GM04504 (cell line): ENCODE measurements at places on chromosomes 7 and 10.

DNA sequence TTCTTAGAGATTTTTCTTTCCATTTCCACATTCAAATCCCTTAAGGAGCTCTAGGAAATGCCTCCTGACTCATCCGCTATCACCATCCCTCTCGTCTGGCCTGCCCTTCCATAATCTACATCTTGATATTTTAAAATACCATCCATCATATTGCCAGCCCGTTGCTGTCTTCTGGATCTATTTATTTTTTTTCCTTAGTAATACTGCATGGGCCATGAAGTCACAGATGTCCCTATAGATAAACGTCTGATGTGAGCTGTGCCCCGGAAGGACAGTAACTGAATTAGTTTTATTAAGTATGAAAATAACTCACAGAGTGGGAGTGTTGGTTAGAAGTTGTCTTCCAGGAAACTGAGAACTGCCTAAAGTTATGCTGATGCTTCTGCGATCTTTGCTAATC, 76.2 kb downstream of the KLF6 start:
- no peak for DNase-seq

- no peak for DNase-seq
Measured at GRCh38 chr10:110644598-110645462, 694 bp downstream of the RBM20 start.

DNA sequence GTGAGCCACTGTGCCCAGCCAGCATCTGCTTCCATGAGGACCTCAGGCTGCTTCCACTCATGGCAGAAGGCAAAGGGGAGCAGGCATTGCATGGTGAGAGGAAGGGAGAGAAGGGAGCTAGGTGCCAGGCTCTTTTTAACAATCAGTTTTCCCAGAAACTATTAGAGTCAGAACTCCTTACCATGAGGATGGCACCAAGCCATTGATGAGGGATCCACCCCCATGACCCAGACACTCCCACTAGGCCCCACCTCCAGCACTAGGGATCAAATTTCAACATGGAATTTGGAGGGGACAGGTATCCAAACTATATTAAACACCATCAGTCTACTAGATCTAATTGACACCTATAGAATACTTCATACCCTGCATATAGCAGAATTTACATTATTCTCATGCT, 14.2 kb upstream of the MCM10 start:
- no peak for DNase-seq

DNA sequence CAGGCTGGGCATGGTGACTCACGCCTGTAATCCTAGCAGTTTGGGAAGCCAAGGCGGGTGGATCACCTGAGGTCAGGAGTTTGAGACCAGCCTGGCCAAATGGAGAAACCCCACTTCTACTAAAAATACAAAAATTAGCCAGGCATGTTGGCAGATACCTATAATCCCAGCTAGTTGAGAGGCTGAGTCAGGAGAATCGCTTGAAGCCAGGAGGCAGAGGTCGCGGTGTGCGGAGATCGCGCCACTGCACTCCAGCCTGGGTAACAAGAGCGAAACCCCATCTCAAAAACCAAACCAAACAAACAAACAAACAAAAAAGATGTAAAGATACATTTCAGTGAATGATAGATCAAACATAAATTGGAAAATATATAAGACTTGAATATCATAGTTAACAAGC, 105.9 kb downstream of the PLPP4 start:
- no peak for DNase-seq

DNA sequence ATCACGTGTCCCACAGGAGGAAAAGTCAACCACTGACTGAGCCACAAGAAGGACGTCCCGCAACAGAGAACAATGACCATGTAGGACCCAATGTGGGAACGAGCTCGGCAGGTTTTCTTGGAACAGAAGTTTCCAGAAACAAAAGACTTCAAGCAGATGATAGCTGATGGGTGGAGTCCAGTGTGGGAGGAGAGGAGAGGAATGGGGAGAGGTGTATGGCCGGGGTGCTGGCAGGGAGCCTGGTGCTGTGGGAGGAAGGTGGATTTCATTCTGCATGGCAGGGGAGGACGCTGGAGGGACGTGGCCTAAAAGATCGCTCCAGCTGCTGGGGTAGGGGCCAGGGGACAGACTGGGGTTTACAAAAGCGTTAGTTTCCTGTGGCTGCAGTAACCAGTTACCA, 48.5 kb upstream of the LMTK2 start:
- DNase-seq: no peak

GRCh38 chr7:107206706-107207105, 37.9 kb downstream of the HBP1 start:
- DNase-seq: no peak

- DNase-seq: no peak
Measured at GRCh38 chr7:12557282-12557681, 13.2 kb upstream of the SCIN start.

- no peak for DNase-seq
Measured at GRCh38 chr7:99730992-99731391, 4.0 kb downstream of the CYP3A7 start.

DNA sequence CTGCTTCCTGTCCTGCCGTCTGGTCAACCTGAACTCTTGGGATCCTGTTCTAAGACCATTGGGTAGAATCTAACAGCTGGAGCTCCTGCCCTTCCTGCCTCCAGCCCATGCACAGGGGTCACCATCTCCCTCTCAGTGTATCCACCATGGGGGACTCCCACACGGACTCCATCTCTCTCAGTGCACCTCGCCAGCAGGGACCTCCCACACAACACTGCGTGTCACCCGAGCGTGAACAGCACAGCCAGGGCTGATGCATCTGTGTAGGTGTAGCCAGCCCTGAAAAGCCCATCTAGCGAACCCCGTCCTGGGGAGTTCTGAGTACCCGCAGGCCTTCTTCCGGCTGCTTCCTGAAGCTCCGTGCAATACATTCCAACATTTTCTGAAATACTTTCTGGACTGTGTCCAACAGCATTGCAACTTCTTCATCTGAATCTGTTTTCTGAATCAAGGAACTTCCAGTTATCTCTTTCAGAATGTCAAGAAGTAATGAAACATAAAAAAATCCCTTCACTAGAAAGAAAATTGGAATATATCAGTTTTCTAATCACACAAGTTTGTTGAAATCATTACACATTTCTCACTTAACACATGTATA, 52.5 kb downstream of the NCAPG2 start:
- DNase-seq: no peak

GRCh38 chr7:85292908-85293576, 106.2 kb upstream of the SEMA3D start:
- DNase-seq: no peak

DNA sequence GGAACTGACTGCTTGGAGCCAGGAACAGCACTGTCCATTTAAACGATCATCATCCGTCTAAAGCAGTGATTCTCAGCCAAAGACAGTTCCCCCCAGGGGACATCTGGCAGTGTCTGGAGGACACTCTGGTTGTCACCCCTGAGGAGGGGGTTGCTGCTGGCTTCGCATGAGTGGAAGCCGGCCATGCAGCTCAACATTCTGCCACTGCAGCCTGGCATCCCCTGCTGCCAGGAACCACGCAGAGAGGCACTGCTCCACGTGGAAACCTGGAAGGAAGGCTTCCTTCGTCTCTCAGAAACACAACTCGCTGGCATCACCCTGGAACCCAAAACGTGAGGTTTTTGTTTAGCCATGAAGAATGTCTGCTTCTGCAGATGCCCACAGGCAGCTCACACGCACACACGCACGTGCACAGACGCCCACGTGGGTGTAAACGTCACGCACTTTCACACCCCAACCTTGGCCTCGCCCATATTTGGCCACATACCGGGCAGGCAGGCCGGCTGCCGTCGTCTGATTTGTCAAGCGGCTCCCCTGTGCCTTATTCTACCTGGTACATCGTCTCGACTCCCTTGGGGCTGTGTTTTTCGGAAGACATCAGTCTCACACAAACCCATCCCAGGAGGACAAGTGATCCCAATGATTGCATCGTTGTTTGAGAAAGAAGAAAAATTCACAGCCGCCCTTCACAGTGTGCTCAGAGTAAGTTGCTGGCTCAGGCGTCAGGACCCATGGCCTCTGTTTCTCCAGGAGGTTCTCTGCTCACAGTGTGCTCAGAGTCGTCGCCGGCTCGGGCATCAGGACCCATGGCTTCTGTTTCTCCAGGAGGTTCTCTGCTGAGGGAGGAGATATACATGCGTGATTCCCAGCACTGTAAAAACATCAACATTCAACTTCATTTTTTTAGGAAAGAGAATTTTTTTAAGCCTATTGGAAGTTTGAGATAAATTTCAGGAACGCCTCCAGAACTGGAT, 127.2 kb upstream of the PPP2R2D start:
- no peak for DNase-seq

DNA sequence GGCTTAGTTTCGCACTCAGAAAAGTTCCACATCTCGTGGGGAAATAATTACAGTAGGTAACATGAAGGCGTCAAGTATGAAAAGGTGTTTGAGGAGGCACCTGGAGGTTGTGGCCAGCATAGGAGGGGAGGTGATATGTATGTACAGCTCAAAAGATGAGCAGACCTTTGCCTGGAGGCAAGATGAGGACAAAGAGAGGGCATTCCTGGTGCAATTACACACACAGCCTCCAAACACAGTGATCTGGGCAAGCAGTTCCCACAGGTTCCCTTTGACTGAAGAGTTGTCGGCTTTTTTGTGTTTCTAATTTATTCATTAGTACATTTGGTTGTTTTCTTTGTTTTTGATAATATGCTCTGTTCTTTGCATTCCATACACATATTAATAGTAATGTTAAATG, 46.9 kb downstream of the CDK14 start:
- DNase-seq: no peak

- no peak for DNase-seq
Measured at GRCh38 chr7:75740846-75741497, 2.2 kb upstream of the HIP1 start.

- no peak for DNase-seq
Measured at GRCh38 chr7:106731646-106732444, 70.9 kb upstream of the CCDC71L start.

- no peak for DNase-seq
Measured at GRCh38 chr7:18429547-18429946, 66.0 kb upstream of the HDAC9 start.

DNA sequence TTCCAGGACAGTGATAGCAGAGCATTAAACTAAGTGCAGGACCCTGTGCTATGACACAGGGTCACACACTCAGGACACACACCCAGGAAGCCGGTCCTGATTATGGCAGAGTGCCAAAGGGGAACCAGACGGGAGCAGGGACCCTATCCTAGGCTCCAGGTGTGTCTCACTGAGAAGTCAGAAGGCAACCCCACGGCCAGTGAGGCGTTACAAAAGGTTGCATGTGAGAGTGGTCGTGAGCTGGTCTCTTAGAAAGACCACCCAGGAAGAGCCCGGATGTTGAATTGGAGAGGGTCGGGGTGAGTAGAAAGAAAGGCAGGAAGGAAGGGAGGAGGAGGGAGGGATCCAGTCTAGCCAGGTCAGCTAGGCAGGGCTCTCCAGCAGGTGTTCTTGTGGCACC, 31.0 kb downstream of the FRMPD2 start:
- DNase-seq: no peak

- DNase-seq: no peak
Measured at GRCh38 chr10:5497948-5498730, 1.2 kb downstream of the CALML5 start.

DNA sequence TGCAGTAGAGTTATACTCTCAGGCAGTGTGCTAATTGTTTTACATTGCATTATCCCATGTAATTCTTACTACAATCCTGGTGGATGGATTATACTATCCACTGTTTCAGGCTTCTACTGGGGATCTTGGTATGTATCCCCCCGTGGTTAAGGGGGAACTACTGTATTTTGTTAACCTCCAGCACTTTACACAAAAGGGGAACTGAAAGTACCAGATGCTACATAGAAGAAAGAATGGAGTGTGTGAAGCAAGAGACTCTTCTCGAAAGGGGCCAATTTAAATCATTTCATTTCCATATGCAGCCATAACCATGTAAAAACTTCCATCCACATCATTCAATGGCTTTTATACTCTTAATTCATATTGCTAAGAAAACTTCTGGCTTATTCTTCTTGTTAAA, 69.4 kb downstream of the C1GALT1 start:
- no peak for DNase-seq

GRCh38 chr7:152760854-152761748, 1.5 kb downstream of the ACTR3B start:
- no peak for DNase-seq

- no peak for DNase-seq
Measured at GRCh38 chr10:131310551-131311401, 745 bp downstream of the TCERG1L start.

GRCh38 chr7:157751406-157751805, 414.6 kb downstream of the DNAJB6 start:
- no peak for DNase-seq

DNA sequence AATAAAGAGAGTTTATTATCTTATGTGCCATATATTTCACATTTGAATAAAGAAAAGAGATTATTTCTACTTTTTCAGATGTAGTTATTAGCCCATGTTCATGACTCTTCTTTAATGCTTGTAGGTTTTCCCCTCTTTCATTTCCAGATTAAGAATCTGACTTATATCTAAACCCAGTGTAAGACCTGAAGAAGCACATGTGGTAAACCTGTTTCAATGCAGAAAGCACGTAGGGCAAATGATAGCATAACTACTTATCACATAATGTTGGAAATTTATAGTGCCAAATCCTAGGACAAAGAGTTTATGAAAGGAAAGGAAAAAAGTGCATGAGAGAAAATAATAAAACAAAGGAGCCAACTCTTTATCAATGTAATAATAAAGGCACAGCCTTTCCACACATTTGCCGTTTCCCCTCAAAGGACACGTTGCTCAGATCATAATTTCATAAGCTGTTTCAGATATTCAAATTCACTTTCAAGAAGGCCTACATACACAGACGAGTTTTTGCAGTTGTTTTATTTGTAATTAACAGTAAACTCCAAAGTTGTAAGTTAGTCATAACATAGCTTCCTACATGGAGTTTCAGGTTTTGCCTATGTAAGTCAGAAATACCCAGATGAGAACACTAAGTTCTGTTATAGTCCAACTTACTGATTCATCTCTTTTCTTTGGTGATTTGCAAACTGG, 88.8 kb upstream of the MDFIC start:
- no peak for DNase-seq

GRCh38 chr10:35451151-35452016, 115.1 kb downstream of the CCNY start:
- DNase-seq: no peak

GRCh38 chr10:29628311-29628710, 6.5 kb downstream of the SVIL start:
- no peak for DNase-seq

DNA sequence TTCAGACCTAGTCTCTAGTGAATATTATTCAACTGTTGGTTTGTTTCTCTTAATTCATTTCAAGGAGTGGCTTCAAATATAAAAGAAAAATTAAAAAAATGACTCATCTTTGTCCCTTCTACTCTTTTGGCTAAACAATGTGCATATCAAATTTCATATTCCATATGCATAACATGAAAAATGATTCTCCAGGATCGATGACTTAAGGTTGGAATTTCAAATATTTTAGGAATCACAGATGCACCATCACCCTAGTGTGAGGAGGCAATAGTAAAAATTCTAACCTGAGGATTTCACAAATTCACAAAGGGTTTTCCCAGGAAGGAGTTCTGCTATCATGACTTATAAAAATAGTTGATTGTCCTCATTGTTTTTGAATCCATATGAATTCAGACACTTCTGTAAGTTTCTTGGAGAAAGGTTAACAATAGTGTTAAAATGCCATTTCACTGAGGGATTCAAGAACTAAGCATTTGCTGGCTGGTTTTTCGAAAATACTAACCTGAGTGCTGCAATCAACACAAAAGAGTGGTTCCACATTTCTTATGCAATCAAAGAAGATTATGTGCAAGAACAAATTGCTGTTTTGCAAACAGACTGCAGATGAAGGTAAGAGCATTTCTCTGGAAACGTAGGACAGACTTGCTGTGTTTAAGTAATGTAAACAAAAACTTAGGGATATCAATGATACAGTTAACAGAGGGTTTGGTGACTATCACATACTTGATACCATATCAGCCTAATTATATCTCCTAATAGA, 547.5 kb upstream of the LRRTM3 start:
- no peak for DNase-seq
